Liver (tissue), 10 donors: ENCODE measurements at places on chromosomes 13 and 19.
A peak's percentile ranks its signal among the peaks of the same experiment; 100 is the strongest.

DNA sequence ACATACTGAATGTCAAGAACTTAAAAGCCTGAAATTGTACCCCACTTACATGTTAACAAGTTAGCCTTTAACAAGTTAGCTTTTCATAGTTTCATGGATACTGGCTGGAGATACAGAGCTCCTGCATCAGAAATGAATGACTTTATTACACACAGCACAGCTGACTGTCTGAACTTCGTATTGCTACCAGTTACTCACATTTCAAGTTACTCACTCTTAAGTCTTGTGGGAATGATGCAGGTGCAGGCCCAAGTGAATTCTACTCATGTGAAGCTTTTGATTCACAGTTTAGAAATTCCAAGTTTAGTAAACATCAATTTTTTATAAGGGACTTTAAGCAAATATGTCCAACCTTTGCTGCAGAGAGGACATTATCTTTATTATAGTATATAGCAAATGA lies 762.2 kb upstream of the PRR20A start:
- DNase-seq: no peak

GRCh38 chr13:34747507-34747906 lies 194.6 kb upstream of the NBEA start:
- DNase-seq: no peak

- no peak for DNase-seq
Measured at GRCh38 chr19:48344892-48345291, 18.8 kb downstream of the TMEM143 start.

DNA sequence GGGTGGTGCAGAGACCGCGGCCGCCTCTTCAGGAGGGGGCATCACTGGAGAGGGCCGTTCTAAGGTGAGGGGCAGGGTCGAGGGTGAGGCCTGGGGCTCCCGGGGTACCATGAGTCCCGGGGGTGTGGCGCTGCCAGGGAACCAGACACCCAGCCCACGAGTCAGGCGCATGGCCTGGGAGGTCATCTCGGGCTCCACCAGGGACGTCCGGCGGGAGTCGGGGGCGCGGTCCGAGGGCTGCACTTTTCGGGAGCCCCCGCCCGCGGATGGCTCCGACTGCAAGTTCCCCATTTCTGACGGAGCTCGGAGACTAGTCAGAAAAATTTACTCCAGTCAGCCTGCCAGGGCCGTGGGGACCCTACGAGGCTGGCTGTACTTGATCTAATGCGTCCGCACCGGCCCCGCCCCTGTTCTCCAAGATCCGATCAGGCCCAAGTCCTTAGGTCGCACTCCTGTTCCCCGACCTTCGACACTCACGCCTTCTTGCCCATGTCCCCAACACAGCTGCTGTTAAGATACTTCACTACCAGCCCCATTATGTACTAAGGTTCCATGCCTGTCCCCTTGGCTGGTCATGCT lies 774 bp downstream of the GGN start:
- DNase-seq: no peak

- DNase-seq: peak; percentile 64
Measured at GRCh38 chr19:662207-662961, 630 bp downstream of the RNF126 start.

DNA sequence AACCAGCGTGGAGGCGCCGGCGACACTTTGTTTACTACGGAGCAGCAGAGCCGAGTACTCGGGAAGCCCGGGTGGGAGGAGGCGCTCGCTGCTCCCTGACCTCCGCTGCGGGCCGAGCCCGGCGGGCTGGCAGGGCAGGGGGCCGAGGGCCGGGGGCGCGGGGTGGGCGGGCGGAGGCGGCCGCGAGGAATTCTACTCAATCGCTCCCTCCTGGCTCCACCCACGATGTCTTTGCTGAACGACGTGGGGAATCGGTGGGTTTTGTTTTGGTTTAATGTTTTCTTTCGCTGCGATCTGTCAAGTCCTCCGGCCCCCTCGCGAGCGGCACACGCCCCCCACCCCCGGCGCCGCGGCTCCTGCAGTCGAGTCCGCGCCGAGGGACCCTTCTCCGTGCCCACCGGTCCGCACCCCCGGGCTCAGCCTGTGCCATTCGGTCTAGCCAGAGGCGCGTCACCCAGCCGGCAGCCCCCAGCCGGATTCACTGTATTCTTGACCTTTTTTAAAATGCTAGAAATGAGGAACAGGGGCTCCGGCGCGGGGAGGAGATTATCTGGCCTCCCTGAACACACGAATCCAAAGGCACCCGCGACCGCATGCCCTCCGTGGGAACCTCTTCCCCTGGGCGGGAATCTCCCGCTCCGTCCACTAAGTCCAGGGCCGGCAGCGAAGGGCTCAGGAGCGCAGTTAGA lies 636 bp upstream of the FOXO1 start:
- peak; percentile 54 for DNase-seq

DNA sequence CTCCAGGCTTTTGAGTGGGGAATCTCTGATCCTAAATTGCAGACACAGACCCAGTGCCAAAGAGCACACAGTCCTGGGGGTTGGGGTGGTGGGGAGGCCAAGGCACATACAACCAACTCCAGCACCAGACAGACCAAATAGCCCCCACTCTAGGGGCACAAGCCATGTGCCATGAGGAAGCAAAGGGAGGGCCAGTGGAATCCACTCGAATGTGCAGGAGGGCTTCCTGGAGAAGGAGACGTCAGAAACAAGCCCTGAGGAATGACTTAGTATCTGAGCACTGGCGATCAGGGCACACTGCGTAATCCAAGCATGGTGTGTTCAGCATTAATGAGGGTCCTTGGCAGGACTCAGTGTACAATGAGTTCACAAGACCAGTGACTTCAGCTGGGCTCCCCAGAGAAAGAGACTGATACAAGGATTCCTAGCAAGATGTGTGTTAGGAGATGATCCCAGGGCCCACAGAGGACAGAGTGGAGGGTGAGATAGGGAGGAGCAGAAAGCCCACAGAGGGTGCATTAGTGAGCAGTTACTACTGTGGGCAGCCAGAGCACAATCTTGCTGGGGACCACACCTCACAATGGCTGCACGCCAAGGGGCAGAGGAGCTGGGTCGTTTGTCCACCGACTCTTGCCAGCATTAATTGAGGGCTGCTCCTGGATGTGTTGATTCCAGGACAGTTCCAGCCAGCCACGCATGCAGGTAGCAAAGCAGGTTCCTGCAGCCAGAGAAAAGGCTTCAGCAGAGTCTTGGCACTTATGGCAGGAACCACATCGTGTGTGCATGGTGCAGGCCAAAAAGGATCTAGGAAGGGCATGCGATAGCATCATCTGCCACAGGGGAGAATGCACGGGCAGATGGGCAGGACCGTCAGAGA lies 152.6 kb upstream of the VSTM2B start:
- DNase-seq: peak; percentile 28

GRCh38 chr13:99995589-99996380 lies 14.2 kb downstream of the ZIC2 start:
- DNase-seq: no peak

DNA sequence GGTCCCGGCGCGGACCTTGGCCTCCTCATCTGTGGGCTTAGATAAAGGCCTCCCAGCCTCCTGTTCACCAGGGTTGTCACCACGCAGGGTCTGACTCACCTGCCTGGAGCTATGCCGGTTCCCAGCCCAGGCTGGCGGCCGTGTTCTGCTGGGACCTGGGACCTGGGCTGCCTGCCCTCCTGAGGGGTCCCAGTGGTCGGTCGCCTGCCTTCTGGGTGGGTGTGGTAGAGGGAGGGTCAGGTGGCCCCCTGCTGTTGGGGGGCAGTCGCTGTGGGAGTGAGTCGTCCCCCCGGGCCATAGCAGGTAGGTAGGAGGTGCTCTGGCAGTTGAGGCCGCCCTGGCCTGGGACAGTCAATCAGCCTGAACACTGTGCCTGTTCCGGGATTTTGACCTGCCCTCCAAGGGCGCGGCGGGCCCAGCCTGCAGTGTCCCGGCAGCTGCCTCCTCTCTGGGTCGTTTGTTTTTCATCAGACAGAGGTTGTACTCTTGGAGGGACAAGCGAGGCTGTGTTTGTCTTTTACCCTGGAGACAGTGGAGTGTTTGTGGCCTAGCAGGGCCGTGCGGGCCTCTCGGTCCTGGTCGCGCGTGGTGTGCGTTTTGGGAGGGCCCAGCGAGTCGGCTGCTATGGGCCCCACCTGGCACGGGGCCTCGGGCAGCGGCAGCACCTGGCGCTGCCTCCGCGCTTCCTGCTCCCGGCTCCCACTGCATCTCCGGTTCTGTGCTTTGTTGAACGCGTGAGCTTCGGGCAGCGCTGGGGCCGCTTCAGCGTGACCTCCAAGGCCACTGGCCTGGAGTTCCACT lies 2.6 kb downstream of the ADAT3 start:
- no peak for DNase-seq

DNA sequence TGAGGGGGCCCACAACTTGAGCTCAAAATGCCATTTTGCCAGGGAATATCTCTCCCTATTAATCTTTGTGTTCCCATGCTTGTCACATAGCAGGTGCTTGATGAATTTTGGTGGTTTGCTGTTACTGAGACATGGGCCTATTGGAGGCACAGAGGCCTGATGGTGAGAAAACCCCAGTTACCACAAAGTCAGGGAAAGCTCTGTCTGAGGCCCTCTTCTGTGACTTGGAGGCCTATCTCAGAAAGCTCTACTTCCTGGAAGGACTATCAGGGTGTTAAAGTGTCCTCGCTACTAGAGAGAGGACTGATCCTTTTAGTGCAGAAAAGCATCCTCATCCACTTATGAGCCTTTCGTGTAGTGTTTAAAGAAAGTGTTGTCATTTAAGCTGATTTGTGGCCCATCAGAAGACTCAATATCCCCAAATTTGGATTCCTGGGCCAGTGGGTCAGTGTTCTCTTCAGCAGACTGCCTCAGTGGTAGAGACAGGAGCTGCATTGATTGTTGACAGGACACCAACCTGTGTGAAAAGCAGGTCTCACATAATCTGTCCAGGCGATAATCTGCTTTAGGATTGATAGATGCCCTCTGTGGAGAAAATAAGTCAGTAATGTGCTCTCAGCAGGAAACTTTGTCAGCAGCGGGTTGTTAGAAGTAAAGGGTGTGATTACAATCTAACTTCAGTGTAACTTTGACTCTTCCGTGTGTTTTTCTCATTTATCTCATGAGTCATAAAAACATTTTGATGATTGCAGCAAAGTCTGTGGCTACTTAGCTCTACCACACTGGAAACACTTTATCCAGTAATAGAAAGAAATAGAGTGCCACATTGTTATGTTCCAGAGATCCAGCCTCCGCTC lies 121.0 kb downstream of the AKAP11 start:
- DNase-seq: no peak

DNA sequence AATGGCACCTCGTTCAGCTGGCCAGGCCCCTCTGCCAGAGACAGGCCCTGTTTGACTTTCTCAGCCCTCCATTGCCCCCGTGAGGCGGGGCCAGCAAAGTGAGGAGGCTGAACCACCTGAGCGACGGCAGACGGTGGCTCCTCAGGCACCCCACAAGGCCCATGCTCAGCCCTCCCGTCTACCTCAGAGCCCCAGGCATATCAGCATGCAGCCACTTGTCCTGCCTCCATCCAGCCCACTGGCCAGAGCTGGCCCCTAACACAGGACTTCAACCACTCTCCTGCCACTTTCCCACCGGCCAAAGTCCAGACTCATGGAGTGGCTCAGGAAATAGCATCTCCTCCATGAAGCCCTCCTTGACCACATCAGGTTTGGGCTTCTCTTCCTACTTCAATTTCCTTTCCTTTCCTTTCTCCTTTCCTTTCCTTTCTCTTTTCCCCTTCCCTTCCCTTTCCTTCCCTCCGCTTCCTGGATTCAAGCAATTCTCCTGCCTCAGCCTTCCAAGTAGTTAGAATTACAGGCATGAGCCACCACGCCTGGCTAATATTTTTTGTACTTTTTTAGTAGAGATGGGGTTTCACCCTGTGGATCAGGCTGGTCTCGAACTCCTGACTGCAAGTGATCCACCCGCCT lies 9.3 kb downstream of the SLC7A10 start:
- no peak for DNase-seq

GRCh38 chr19:41455936-41456335 lies 13.0 kb downstream of the ERICH4 start:
- DNase-seq: no peak

DNA sequence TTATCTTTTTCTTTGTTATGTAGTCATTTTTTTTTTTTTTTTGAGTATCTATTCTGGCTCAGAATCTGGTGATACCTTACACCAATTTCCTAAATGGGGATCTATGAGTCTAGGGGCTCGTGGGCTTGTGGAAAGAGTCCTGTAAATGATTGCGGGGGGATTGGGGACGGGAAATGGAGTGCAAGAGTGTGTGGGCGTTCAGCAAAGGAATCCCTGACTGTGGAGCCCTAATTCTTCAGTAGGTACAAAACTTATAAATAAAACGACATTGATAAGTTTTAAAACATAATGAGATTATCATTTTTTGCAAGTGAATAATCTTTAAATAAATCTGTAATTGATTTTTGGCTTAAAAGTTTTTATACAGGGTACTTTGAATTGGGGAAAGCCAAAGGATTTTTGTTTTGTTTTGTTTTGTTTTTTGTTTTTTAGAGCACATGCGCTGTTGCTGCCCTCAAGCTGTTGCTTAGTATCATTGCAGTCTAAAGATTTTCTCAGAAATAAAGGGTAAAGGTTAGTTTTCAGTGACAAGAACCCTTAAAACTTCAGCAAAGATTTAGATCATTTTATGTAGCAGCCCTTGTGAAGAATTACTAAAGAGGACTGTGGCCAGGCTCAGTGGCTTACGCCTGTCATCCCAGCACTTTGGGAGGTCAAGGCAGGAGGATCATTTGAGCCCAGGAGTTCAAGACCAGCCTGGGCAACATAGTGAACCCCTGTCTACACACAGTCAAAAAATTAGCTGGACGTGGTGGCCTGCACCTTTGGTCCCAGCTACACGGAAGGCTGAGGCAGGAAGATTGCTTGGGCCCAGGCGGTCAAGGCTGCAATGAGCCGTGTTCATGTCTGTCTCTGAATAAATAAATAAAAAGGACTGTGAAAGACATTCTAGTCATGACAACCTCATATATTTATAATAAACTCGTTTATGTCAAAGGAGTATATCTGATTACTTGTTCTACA lies 1.7 kb downstream of the ERCC5 start:
- no peak for DNase-seq

DNA sequence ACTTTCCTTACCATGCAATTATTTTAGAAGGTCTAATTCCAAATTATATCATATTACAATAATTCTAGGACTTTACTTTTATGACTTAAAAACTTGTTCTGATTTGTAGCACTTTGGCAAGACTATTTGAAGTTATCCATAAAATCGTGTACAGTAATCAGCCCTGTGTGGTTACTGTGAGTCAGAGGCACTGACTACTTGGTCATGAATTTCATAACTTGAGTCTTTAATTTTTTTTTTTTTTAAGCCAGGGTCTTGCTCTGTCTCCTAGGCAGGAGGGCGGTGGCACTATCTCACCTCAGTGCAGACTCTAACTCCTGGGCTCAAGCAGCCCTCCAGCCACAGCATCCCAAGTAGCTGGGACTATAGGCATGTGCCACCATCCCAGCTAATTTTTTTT lies 1319.2 kb upstream of the SLC10A2 start:
- no peak for DNase-seq

DNA sequence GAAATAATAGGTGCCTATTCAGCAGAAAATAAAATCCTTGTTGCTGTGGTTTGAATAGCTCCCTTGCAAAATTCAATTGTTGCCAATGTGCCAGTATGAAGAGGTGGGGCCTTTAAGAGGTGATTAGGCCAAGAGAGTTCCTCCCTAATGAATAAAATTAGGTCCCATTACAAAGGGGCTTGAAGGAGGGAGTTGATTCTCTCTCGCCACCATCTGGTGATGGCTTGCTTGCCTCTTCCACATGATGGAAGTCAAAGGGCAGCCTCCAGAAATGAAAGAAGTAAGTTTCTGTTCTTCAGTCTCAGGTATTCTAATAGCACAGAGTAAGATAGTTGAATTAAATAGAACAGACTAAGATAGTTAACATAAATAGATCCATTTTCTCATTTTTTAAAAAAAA lies 3.0 kb upstream of the EEF1AKMT1 start:
- DNase-seq: no peak
